ENCODE measurements at places on chromosomes 12 and 14.
A peak's percentile ranks its signal among the peaks of the same experiment; 100 is the strongest.

DNA sequence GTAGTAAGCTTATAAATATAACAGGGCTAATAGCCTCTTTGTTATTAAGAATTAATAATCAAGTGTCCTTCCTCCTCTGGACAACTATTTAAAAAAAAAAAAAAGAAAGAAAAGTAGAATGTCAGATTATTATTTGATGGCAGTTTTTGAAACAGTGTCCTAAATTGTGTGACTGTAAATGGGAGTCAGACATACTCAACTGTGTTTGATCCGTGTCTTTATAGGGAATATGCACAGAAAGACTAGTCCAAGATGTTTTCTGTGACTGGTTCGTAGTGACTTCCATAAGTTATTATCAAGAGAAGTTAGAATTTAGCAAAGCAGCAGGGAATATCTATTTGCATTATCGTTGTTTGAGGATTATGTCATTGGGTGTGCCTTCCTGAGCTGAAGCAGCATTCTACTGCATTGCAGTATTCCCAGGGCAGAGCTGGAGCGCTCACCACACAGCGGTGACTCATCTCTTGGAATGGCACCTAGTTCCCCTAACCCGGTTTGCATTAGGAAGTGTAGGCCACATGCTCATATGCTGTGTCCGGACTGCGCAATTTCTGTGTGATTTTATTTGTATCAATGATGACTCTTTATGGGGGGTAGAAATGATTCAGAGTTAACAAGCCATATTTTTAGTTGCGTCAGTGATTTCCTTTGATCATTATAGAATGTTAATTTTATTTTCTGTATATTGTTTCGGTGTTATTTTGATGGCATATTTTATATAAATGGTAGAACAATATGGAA lies 7.9 kb downstream of the DYNC1H1 start:
- peak; percentile 90 for DNase-seq

- DNase-seq, result no peak
Observed at GRCh38 chr14:97061198-97061597, 264.0 kb downstream of the VRK1 start.

GRCh38 chr14:61213191-61213621 lies 67.9 kb downstream of the TMEM30B start:
- no peak for DNase-seq

- DNase-seq, result no peak
Observed at GRCh38 chr12:130714091-130714590, 2.0 kb downstream of the RIMBP2 start.

GRCh38 chr14:59454139-59454538 lies 11.0 kb downstream of the GPR135 start:
- no peak for DNase-seq
